Activated naive CD4-positive, alpha-beta T cell treated with Interleukin-2 at 50 U/mL for 16 hours (primary cell): ENCODE measurements at places on chromosomes 7 and 10.

DNA sequence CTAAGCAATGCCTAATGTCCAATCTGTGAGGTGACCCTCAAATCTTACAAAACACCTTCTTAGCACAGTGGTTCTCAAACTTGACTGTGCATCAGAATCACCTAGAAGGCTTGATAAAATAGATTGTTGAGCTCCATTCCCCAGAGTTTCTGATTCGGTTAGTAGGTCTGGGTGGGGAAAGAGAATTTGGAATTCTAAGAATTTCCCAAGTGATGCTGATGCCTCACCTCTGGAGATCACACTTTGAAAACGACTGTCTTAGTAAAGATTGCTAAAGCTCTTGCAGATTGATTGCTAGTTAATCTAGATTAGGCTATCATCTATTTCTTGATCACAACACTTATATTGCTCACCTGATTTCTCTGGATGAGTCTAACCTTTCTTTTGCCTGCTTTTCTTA, 126.6 kb downstream of the PCLO start:
- DNase-seq = no peak

DNA sequence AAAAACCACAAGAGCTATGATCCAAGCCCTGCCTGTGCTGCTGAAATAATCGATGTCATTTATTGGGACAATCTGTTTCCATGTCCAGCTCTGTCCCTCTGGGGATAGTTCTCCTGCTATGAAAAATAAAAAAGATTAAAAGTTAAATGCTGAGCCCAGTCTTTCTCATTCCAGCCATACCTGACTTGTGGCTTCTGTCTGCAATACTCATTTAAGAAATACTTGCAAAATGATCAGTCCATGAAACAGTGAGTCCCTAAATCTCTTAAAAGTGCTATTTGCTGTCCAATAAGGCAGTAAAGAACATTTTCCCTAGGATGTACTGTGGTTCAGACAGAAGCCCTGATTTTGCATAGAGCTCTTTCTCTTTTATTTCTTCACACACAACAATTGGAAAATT, 91.7 kb downstream of the SLC16A9 start:
- DNase-seq = no peak

DNA sequence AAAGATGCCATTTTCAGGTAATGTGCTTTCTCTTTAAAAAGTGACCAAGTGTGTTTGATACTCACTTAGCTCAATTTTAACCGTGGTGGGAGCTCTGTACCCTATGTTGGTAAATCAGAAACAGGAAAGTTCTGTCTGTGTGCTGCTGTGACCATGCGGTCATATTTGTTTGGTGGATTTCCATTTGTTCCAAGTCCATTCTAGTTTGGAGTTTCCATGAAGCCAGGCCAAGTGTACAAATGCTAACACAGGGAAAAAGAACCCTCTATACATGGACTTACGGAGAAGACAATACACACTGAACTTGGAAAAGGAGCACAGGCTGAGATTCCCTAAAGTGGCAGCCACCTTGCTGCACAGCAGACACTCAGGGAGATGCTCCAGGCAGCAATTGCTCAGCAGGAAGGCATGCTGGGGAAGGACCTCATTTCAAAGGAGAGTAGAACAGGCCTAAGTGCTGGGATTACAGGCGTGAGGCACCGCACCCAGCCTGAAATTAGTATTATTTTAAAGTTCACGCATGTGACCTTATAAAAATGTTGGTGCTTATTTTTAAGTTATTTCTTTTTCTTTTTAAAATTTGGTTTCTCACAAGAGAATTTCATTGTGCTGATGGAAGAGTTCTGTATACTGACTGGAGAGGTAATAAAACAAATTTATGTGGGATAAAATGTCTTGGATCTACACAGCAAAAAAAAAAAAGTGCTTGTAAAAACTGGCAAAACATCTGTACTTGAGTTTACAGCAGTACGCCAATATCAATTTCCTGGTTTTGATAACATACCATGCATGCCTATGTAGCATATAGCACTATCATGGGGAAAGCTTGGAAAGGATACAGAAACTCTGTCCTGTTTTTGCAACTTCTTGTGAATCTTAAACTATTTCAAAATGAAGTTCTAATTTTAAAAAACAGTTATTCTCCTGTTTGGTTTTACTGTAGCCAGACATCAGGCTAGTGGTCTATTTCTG, 436.2 kb downstream of the KCNMA1 start:
- DNase-seq = no peak

DNA sequence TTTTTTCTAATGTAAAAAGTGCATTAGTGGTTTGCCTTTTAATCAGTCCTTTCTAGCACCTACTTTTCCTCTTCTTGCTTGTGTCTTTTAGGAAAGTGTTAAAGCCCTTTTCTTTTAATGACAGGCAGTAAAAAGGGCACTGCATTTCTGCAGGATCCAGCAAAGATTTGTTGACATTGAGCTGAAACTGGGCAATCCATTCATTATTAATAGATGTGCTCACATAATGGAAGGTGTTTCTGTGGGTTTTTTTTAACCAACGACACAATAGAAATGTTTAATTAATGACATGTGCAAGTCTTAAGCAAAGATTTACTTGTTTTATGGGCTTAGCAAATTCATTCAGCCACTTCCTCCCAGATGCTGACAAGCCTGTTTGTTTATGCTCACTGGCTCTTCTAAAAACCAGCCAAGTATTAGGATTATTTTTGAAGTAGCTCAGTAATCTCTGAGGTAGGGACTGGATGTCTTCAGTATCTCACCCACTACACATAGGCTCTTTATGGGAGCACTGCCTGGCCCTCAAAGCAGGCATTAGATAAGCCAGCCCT, 1201.1 kb downstream of the SORCS1 start:
- DNase-seq = no peak

GRCh38 chr10:122132331-122132755, 138.8 kb upstream of the BTBD16 start:
- DNase-seq = no peak

GRCh38 chr10:62688971-62689700, 115.4 kb upstream of the ADO start:
- no peak for DNase-seq

DNA sequence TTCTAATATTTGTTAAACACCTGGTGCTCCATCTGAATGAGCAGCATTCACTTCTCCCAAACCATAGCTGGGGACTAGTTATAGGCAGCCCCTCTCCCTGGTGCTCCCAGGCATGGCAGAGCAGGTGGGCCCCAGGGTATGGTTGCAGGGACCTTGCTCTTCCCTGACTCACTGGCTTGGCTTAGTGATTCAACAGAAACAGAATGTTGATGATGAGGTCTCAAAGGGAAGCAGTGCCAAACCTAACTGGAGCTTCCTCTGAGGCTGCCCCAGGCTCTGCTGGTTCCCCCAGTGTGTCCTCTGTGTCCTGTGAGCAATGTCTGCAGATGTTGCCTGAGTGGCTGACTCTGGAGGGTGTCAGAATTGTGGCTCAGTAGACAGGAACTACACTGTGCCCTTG, 3.7 kb downstream of the GPR26 start:
- DNase-seq = no peak

DNA sequence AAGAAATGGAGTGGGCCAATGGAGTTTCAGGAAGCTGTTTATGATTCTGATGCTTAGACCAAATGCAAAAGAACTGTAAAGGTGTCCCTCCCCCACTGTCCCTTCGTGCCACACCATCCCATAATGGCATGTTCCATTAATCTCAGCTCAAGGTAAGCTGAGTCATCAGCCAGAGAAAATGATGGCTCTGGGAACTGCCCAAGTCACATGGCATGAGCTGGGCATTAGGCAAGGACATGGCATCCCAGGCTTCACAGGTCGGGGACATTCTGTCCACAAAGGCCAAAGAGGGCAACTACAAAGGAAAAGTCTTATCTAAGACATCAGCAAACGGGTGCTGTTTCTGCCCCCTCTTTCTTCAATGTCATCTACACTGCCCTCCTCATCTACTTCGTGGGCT, 44.9 kb downstream of the DLG5 start:
- DNase-seq = no peak

- DNase-seq = no peak
These were observed 1016.9 kb upstream of the AUTS2 start for GRCh38 chr7:68581417-68581816.

GRCh38 chr10:27345455-27345920, 104.9 kb upstream of the ACBD5 start:
- no peak for DNase-seq

DNA sequence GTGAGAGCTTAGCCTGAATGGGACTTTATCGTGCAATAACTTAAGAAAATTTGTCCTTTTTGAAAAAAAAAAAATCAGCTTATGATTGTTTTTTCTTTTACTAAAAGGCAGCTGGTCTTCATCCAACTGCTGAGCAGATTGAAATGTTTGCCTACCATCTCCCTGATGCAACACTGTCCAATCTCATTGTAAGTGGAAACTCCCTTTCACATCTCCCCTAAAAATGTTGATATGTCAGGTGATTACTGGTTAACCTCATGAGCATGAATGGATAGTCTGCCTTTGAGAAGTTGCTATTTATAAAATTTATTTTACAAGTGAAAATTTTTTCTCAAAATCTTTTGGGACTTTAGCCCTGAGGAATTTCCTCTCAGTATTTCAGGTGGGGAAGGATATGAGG, 17.8 kb upstream of the HKDC1 start:
- no peak for DNase-seq

DNA sequence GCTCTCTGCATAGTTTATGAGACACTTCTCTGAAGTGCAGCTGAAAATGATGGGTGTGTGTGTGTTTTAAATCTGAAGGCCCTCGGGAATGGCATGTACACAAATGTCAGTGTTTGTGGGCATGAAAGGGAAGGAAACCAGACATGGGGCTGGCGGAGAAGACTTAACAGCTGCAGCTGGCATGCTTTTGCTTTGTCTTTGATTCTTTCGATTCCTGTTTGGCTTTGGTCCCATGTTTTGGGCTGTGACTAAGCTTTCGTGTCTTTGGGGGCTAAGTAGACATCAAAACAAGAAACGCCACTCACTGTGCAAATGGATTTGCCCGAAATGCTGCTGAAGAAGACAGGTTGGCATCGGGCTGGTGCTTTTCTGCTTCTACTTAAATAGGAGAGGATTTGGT, 179.3 kb downstream of the PFKFB3 start:
- peak; percentile 12 for DNase-seq

- no peak for DNase-seq
These were observed 8.7 kb upstream of the MYL7 start for GRCh38 chr7:44149571-44150465.

GRCh38 chr7:32222251-32222900, 152.2 kb upstream of the PDE1C start:
- DNase-seq = no peak

GRCh38 chr10:5532618-5533097, 7.9 kb downstream of the CALML3 start:
- no peak for DNase-seq

DNA sequence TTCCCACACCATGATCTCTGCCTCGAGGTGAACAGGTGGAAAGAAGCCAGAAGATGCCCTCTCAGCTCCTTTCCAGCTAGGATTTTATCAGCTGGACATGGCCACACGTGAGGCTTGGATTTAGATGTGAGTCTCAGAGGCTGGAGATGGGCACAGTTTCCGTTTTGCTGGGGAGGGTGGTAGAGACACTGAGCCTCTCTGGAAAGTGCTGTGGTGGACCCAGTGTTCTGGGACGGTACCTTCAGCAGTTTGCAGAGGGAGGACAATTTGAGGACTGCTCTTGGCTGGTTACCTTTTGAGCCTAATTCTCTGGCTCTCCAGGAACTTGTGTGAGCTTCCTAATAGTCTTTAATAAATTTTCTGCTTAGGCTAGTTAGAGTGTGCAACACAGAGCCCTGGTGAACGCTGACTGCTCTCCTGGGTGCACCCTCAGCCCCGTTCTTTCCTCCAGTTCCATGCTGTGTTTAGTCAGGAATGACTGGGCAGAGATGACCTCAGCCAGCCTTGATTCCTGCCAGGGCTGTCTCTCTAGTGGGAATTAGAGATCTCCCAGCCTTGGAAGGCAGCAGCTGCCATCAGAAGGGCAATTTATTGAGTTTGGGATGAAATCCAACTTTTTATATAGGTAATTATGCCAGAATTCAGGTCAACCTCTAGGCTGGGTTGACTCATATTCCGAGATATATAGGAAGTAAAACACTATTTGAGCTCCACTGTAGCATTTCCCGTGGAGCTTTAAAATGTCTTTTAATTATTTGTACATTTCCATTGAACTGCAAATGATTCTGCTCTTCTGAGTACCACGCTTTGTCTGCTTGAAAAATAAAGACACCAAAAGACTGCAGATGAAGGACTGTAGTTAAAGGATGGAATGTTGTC, 103.9 kb downstream of the GATA3 start:
- DNase-seq = no peak

- no peak for DNase-seq
These were observed 22.1 kb downstream of the POLR3A start for GRCh38 chr10:78007172-78007571.

DNA sequence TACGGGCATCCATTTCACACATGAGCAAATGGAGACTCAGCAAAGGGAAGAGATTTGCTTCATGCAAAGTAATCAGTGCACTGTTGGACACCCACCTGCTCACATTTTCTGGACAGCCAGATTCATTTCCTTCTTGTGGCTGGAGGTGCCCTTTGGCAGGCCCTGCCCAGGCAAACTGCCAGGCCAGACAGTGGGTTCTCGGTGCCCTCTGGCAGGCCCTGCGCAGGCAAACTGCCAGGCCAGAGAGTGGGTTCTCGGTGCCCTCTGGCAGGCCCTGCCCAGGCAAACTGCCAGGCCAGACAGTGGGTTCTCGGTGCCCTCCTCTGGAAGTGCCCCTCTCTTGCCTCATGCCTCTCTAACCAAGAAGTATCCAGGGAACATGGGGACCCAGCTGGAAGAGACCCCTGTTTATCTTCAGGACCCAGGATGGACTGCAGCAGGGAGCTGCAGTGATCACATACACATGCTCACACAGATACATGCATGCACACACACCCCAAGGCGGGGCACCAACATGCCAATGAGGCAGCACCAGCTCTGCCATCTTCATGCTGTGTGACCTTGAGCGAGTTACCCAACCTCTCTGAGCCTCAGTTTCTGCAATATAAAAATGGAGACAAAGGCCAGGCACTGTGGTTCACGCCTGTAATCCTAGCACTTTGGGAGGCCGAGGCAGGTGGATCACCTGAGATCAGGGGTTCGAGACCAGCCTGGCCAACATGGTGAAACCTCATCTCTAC, 67.1 kb downstream of the OAT start:
- DNase-seq = no peak

DNA sequence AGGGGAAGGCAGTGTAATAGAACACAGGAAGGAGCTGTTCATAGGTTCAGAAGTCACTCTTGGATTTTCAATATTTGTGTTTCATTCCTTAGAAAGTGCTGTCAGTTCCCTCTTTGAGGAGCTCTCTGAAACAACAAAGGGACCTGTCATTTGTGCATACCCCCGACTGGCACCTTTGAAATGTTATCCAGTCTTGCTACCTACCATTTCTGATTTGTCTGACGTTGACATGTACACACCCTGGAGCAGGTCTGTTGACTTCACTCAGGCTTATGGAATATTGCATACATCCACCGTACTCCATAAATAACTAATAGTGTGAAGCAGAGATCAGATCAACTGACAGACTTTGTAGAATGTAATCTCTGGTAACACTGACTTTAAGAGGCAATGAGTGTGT, 189.8 kb downstream of the DPP6 start:
- DNase-seq = no peak

GRCh38 chr10:60346661-60347060, 43.0 kb downstream of the ANK3 start:
- no peak for DNase-seq
